ENCODE measurements at places on chromosomes 4 and X.

GRCh38 chrX:12771445-12772069 is 19.7 kb upstream of the PRPS2 start:
- DNase-seq = no peak

DNA sequence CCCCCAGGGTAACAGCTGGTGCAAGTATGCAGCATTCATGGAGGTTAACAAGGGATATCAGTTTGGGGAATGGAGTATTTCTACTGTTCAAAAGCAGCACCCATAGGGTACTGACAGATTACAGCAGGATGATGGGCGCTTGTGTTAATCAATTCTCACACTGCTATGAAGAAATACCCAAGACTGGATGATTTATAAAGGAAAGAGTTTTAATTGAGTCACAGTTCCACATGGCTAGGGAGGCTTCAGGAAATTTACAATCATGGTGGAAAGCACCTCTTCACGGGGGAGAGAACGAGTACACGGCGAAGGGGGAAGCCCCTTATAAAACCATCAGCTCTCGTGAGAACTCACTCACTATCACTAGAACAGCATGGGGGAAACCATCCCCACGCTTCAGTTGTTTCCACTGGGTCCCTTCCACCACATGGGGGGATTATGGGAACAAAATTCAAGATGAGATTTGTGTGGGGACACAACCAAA is 64.1 kb downstream of the TNIP2 start:
- no peak for DNase-seq

- no peak for DNase-seq
These were observed 66.6 kb upstream of the FHL1 start for GRCh38 chrX:136080766-136081165.

DNA sequence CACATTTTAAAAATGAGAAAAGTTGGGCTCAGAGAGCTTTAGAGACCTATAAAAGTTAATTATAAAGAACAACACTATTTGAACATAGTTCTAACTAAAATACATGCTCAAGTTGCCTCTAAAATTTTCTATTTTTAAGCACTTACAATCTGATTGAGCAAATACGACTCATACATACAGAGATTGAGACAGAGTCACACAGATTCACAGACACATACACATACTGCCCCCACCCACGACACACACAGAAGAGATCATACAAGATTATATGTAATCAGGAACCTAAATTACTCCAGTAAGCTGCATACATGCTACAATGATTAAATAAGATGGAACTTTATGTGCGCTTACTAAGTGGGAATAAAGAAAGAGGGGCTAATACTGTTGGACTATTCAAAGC is 2.7 kb upstream of the ASB5 start:
- DNase-seq = no peak

- DNase-seq = no peak
These were observed 35.7 kb downstream of the NHS start for GRCh38 chrX:17410651-17411050.

GRCh38 chr4:119189638-119190037 is 22.9 kb upstream of the USP53 start:
- DNase-seq = no peak

GRCh38 chrX:4674028-4674782 is 960.8 kb upstream of the PRKX start:
- DNase-seq = no peak

DNA sequence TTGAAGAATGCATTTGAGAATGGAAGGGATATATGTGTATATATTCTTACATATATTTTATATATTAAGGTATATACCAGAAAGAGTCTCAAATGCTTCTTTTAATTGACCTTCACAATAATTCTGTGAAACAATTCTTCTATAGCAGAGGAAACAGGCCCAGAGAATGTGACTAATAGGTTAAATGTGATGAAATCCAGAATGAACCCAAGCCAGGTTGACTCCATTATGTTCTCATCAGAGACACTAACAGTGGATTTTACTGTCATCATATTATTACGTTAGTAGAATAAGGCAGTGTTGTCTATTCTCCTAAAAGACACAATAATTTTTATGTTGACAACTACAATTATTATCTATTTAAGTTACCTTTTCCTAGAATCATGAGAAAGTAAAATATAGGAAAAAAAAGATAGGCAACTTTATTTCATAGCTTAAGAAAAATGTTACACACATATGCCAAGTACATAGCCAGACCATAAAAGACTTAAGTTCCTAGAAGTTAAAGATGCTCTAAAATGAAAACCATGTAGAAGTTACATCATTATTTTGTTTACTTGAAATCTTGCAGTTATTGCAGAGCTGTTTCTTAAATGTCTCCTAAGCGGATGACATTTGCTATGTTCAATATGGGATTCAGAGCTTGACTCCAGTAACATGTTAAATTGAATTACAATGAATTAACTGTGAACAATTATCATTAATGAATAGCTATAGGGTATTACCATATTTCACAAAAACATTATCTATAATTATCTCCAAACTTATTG is 56.2 kb upstream of the ANKRD50 start:
- DNase-seq = no peak

DNA sequence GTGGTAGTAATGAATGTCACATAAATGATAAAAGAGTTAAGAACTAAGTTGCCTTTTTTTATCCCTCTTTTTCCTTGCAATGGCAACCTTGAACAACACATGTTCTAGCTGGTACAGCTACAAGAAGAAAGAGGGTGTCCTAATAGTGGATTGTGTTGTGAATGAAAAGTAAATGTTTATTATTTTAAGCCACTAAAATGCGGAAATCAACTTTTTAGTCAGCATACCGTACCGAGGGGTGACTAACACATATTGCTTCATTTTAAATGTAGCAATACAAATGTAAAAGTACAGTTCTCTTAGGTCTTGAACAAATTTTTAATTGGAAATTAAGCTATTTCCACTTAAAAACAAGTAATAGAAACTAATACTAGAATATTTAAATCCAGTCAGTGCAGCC is 17.7 kb upstream of the AP1AR start:
- no peak for DNase-seq

DNA sequence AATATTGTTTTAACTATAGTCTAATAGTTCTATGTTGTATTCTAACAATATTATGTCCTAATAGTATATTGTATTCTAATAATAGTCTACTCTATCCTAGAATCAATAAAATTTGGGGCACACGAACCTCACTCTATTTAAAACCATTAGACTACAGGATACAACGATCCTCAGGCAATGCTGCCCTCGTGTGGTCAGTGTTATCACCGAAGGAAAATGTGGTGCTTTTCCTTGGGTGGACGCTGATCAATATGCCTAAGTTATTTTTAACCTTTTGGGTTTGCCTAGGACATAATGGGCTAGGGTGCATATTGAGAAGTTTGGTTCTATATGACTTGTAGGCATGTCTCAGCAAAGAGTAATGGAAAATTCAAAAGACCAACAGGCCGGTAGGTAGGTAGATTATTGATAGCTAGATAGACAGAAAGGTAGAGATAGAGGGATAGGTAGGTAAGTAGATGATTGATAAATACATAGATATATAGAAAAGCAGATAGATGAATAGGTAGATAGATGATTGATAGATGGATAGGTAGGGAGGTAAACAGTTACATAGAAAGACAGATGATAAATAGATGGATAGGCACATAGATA is 75.1 kb downstream of the PRKX start:
- no peak for DNase-seq

DNA sequence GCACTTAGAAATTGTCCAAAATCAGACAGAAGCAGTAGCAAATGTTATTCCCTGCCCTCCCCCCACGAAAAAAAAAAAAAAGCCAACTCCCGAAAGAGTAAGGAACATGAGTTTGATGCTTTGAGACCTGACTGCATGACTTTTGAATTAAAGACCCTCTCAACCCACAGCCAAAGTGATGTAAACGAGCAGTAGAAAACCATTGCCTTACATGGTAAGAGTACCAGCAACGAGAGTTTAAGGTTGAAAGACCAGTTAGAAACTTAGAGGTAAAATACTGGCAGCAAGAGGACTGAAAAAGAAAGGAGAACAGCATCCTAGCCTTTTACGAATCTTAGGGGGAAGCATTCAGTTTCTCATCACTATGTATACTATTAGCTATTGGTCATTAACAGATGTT is 10.0 kb upstream of the ANXA10 start:
- no peak for DNase-seq

DNA sequence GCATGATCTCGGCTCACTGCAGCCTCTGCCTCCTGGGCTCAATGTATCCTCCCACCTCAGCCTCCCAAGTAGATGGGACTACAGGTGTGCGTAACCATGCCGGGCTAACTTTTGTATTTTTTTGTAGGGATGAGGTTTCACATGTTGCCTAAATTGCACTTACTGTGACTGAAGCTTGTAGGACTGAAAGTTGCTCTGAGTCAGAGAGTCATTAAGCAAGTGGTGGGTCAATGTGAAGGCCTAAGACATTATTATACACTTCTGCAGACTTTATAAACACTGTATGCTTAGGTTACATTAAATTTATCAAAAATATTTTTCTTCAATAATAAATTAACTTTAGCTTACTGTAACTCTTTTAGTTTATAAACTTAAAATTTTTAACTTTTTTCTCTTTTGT is 170.2 kb downstream of the FAT4 start:
- no peak for DNase-seq

- DNase-seq = no peak
These were observed 827 bp downstream of the PORCN start for GRCh38 chrX:48509619-48510018.

DNA sequence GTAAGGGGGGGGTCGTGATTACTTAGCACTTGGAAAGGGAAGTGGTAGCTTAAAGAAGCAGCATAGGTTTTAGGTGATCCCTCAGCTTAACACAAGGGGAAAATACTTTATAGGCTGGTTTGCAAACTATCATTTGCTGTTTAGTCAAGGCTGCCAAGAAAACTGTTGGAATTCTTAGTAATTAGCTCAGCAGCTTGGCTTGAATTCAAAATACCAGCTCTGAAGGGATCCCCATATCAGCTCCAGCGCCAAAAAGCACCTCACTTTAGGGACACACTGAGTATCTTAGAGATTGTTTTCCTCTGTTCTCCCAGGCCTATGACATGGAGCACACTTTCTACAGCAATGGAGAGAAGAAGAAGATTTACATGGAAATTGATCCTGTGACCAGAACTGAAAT is 8.8 kb downstream of the TNMD start:
- no peak for DNase-seq

DNA sequence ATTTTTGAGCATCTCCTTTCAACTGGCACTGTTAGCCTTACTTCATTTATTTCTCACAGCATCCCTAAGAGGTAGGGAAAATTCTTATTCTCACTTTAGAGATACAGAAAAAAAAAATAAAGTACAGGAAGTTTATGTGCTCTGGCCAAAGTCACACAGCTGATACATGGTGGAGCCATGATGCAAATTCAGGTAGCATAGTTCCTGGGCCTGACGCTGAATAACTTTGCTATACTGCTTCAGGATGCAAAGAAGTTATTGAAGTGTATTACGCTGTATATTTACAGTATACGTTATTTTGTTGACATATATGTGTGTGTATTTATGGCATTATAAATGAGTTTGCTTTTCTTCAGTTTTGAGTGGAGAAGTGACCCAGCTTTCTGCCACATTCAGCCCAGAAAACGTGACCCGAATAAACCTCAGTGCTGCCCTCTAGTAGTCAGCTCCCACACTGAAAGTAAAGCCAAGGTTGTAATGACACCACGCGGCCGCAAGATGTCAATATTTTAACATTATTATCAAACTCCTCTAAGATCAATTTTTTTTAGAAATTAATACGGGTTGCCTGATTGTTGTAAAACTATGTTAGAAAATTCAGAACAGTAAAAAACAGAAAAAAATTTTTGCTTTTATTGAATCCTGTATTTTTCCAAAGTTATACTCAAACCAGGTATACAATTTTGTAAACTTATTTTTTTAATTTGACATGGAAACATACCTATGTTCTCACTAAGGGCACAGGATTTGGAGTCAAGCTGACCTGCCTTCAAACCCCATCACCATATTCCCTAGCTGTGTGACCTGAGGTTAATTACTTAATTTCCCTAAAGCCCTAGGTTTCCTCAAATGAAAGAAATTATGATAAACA is 3.8 kb upstream of the GUCY2F start:
- no peak for DNase-seq

GRCh38 chr4:3407930-3408792 is 33.6 kb upstream of the HGFAC start:
- DNase-seq = no peak

GRCh38 chrX:87160435-87161010 is 357.1 kb upstream of the KLHL4 start:
- no peak for DNase-seq

GRCh38 chr4:31134720-31135119 is 414.6 kb downstream of the PCDH7 start:
- no peak for DNase-seq

GRCh38 chrX:109709129-109709631 is 23.9 kb downstream of the ACSL4 start:
- no peak for DNase-seq

DNA sequence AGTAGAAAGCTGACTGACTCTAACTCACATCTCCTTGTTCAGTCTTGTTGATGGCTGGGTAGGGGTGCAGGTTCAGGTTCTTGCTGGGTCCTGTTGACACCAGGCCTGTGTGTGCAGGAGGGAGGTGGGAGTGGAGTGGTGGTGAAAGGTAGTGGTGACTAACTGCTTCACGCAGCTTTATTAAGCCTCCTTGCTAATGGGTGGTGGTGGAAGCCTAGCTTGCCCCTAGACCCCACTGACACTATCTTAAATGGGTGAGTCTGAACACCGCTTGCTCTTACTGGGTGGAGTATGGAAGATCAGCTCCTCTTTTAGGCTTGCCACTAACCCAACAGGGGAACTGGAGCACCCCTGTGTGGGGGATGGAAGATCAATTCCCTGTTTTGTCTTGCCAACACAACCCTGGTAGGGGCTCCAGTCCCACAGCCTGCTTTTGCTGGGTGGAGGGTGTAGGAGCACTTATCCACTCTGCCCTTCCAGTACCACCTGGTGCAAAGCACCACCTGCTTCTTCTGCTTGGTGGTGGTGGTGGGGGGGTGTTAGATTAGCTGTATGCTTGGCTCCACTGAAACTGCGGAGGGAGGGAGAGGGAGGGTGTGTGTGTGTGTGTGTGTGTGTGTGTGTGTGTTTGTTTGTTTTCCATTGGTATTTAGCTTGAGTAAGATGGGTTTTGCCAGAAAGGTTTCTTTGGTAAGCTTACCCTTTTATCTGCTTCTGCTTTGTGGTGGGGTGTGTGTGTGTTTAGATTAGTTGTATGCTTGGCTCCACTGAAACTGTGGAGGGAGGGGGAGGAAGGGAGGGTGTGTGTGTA is 25.6 kb downstream of the KDM6A start:
- no peak for DNase-seq

DNA sequence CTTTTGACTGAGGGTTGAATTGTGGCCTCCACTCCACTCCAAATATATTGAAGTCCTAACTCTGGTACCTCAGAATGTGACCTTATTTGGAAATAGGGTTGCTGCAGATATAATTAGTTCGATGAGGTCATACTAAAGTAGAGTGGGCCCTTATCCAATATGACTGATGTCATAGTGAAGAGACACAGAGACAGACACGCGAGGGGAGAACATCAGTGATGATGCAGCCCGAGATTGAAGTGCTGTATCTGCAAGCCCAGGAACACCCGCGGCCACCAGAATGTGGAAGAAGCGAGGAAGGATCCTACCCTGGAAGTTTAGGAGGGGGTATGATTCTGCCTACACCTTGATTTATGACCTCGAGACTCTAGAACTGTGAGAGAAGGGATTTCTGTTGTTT is 279.0 kb downstream of the ANKRD50 start:
- DNase-seq = no peak
